Occipital lobe (tissue), 3 donors: ENCODE measurements at places on chromosomes 6 and 20. TPM values are rescaled to one million over a fixed set of nuclear protein-coding genes. Genes with fewer than 3 reads are reported as not detected.

Gene CTCFL
- total RNA-seq = not detected

GRCh38 chr6:35449287-35449881 is 2.8 kb upstream of the FANCE start:
- no peak for DNase-seq

DNA sequence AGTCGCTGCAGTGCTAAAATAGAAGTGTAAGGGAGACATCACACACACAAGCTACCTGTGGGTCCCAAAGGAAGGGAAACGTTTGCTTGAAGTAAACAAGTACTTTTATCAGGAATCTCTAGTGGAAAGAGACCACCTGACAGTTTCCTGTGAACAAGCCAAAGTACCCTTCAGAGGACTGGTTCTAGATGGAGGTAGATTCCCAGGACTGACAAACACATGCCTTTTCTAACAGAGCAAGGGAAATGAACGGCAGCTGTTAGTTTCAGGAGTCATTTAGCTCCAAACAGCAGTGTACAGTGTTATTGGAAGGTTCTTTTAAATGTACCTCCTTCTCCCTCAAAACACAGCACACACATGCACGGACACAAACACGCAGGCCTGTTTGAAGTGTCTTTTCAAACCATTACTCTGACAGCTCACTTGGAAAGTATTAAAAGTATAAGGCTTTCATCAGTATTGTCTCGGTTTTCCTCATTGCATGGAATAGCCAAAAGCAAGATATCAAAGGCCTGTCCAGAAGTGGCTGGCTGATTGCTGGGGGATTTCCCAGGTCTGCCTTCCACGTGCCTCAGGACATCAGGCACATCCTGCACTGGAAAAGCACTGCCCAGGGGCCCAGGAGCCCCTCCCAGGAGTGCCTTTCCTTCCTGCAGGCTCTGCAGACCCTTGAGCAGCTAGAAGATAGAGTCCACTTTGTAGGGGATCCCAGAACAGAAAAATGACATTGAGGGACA is 393.2 kb upstream of the SOX4 start:
- DNase-seq = no peak

GRCh38 chr6:84118191-84118590 is 84.6 kb downstream of the MRAP2 start:
- DNase-seq = no peak

GRCh38 chr20:43537921-43538877 is 20.6 kb upstream of the SGK2 start:
- DNase-seq = peak; percentile 35

DNA sequence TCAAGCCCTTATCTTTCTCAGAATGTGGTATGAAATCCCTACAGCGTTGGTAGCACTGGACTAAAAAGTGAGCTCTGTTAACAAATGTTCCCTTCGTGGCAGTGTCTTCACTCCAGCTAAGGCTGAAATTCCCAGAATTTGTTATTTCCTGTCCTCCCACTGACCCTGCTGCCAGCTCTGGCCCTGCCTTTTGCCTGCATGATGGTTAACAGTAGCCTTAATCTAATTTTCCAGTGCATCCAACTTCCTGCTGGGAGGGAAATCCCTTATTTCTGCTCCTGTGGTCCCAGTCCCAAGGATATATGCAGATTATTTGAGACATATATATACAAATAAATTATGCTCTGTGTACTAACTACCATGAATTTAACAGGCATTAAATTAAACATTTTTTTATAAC is 157.2 kb upstream of the CARMIL1 start:
- no peak for DNase-seq

- no peak for DNase-seq
Measured at GRCh38 chr20:19000078-19000477, 186.5 kb downstream of the SCP2D1 start.

GRCh38 chr6:106372838-106373501 is 12.5 kb downstream of the CRYBG1 start:
- DNase-seq = no peak

- no peak for DNase-seq
Measured at GRCh38 chr20:33191955-33192354, 24.0 kb downstream of the BPIFA2 start.

DNA sequence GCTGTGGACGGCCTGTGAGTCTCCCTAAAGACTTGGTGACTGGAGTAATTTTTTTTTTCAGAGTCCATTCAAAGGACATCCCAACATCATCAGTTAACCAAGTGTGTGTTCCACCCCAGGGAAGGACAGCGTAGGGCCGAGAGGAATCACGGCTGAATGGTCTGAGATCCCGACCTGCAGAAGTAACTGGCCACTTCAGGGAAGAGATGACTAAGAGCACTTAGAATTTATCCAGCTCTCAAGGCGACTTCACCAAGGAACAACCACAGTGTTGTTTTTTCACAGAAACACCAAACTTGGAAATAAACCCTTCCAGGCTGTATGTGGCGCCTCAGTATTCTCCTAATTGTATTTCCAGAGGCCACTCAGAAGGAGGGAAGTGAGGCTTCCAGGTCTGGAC is 231.6 kb downstream of the FNDC1 start:
- DNase-seq = no peak
